CD4-positive, alpha-beta T cell treated with Interleukin-2 at 100 ng/mL for 4 hours (primary cell): ENCODE measurements at places on chromosomes 6 and 20.

DNA sequence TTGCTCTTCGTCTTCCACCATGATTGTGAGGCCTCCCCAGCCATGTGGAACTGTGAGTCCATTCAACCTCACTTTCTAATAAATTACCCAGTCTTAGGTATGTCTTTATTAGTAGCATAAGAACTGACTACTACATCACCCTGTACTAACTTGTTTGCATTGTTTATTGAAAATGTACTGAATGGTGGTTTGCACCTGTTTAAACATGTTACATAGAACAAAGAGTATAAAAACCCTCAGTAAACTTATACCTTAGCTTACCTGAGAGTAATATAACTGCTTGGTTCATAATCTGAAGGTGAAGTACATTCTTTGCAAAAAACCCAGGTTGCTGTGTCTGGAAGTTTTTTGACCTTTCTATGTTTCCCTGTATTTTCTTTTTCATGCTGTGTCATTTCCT, 777.8 kb downstream of the TBC1D32 start:
- DNase-seq, result no peak

DNA sequence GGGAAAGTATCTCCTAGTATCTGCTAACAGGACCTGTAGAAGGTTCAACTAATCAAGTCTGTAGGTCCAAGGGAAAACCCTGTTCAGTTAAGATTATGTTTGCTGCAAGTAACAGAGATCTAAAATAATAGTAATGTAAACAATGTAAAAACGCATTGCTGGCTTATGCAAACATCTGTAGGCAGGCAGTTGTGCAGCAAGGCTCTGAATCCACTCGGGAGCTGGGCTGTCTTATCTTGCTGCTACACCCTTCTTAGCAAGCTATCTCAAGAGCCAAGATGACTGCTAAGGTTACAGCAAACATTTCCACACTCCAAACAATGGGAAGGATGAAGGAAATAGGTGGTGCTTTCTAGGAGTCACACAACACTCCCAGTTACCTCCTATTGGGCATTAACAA, 397.3 kb upstream of the NRSN1 start:
- DNase-seq, result no peak

- DNase-seq, result no peak
These were observed 195.7 kb downstream of the CENPW start for GRCh38 chr6:126535595-126535994.

DNA sequence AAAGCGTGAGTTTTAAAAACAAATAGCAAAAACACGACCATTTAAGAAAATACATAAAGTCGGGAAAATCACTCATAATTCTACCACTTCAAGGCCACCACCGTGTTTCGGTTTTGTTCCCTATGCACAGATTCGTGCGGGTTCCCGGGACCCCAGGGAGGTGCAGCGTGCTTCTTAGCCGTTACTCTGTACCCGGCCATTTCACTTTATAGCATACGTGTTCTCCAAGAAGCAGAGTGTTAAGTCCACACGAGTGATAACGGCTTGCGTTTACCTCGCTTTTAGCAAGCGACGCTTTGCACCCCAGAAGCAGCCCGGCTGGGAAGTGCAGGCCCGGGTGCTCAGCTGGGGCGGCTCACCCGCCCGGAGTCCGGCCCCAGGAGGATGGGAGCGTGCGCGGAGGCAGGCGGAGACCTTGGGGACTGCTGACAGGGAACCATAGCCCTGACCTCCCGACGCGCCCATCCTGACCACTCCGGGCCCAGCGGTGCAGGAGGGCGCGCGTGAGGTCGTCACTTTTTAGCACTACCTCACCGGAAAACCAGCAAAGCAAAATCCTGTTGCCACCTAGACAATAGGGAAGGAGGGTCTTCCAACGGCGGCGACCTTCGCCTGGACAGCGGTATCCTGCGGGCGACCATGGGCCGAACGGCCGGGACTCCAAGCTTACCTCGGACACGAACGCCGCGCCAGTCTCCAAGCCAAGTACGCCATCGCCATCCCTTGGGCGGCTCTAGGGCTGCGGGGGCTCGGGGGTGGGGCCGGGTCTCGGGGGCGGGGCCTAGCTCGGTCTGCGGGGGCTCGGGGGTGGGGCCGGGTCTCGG, at the start of gene ECI2:
TSS of gene ECI2 (minus strand) at position 735 of the 824 bp plus-strand sequence. CDS start at position 720, 15 bp downstream.
- peak; percentile 45 for DNase-seq

- DNase-seq, result no peak
These were observed 143.2 kb upstream of the EPHA7 start for GRCh38 chr6:93562582-93562981.

DNA sequence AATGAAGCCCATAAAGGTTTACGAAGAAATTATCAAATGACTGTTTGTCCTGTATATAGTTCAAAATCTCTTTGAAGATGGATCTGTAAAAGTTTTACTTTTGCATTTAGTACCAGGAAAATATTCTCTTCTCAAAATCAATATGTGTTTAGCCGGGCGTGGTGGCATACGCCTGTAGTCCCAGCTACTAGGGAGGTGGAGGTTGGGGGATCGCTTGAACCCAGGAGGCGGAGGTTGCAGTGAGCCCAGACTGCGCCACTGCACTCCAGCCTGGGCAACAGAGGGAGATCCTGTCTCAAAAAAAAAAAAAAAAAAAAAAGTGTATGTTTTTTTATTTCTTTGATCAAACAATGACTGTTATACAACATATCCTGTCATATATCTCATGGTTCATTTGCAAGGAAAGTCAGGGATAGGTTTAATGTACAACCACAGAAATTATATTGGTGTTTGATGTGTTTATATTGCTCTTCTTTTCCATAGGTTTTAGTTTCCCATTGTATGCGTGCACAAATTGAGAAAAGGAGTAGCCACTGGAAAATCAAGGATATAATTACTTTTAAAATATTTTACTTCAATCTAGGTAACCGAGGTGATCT, 40.1 kb downstream of the SOX4 start:
- DNase-seq, result no peak

DNA sequence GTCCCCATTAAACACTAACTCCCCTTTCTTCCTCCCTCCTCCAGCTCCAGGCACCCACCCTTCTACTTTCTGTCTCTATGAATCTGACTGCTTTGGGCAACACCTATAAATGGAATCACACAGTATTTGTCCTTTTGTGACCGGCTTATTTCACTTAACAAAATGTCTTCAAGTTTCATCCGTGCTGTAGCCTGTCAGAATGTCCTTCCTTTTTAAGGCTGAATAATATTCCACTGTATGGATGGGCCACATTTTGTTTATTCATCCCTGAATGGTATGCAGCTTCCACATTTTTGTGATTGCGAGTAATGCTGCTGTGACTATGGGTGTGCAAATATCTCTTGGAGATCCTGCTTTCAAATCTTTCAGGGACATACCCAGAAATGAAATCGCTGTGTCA, 28.4 kb downstream of the BMP7 start:
- no peak for DNase-seq

GRCh38 chr20:32468313-32468640, 110.1 kb downstream of the ASXL1 start:
- DNase-seq, result no peak

DNA sequence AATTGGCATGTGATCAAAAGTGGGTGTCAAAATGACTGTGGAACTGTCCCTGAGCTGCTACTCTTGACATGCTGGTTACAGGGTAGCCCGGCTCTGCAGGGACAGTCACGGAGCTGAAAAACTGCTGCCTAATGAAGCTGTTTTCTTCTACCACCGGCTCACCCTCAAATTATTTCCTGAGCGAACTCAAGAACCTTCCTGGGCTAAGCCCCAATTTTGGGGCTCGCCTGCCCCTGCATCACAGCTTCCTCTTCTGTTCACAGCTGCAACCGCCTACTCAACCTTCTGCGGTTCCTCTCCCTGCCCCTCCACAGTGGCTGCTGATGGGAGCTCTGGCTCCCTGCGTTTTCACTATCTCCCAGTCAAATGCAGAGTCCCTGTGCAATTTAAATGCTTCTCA, 110.8 kb upstream of the MLN start:
- peak; percentile 53 for DNase-seq

- DNase-seq, result no peak
These were observed 239.0 kb upstream of the KCNQ5 start for GRCh38 chr6:72382602-72383529.

- DNase-seq, result no peak
These were observed 6.9 kb downstream of the TCF15 start for GRCh38 chr20:603116-603640.

GRCh38 chr6:20169119-20169557, 43.1 kb downstream of the MBOAT1 start:
- no peak for DNase-seq

DNA sequence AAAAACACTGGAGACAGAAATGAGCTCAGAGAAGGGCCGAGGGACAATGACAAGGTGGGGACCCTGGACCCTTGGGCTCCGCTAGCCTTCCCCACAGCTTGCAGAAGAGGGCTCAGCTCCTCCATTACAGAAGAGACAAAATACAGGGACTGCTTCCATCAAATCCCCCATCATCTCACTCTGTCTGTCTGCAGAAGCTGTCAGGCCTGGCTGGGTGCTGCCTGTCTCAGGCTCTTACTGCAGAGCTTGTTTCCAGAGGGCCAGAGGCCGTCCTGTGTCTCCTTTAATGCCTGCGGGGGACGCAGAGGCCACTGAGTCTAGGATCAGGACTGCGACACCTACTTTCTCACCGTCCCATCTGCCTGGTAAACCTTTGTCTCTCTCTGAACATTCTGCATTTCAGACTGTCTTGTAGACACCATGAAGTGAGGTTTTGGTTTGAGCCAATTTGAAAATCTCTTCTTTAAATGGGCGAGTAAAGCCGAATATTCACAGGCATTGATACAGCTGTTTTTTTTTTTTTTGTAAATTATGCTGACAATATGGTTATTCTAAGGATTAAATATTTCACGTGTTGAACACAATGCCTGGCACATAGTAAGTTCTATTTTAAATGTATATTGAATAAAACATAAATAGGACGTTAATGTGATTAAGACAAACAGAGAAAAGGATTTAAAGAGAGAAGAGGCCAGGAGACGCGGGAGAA, 28.3 kb downstream of the RNASET2 start:
- DNase-seq, result no peak

GRCh38 chr20:45097485-45098102, 3.3 kb downstream of the KCNS1 start:
- DNase-seq, result peak; percentile 44

DNA sequence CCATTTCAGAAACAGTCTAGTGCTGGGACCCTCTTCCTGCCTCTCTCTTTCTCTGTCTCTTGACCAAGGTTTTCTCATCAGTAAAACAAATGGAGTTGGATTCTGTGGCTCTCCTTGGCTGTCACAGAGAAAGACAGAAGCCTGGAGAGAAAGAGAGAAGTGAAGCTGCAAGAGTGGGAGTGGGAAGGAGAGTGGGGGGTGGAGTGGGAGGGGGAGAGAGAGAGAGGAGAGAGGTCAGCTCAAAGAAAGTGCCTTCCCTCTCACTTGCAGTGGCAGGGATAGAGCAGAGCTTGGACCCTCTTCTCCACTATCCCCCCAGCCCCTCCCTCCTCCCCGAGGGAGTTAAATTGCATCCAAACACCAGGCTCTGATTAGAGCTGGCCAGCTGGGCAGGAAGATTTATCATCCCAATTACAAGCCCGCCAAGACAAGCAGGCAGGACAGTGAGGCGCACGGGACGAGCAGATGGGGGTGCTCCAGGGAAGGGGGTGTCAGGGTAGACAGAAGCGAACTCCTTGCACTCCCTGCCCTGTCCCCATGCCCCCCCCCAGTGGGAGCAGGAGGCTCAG, 74.3 kb downstream of the CD40 start:
- no peak for DNase-seq
